T-helper 22 cell (primary cell): ENCODE measurements at places on chromosomes 7 and 10.

- no peak for DNase-seq
Observed at GRCh38 chr10:113991091-113991860, 52.4 kb upstream of the ADRB1 start.

DNA sequence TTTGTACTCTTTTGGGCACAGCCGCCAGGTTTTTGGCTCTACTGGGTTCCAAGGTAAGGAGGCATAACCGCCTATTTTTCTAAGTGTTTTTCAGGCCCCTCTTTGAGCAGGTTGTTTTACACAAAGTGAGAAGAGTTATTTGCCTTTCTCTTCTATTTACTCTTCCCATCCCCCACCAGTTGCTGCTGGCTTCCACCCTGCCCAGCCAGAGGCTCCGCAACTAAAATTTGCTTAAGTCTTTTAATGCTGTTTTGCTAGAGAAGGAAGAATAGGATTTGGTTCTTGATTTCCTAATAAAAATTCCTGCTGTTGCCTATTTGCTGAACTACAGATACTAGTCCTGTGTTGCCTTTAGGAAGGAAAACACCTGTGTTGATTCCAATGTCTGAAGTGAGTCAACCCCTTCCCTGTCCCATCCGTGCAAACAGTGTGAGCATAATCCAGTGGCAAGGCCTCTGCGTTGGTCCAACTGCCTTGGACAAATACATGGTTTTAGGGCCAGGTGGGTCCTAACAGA, 1.9 kb downstream of the PLA2G12B start:
- no peak for DNase-seq

- no peak for DNase-seq
Observed at GRCh38 chr7:18534481-18534880, 38.9 kb downstream of the HDAC9 start.

DNA sequence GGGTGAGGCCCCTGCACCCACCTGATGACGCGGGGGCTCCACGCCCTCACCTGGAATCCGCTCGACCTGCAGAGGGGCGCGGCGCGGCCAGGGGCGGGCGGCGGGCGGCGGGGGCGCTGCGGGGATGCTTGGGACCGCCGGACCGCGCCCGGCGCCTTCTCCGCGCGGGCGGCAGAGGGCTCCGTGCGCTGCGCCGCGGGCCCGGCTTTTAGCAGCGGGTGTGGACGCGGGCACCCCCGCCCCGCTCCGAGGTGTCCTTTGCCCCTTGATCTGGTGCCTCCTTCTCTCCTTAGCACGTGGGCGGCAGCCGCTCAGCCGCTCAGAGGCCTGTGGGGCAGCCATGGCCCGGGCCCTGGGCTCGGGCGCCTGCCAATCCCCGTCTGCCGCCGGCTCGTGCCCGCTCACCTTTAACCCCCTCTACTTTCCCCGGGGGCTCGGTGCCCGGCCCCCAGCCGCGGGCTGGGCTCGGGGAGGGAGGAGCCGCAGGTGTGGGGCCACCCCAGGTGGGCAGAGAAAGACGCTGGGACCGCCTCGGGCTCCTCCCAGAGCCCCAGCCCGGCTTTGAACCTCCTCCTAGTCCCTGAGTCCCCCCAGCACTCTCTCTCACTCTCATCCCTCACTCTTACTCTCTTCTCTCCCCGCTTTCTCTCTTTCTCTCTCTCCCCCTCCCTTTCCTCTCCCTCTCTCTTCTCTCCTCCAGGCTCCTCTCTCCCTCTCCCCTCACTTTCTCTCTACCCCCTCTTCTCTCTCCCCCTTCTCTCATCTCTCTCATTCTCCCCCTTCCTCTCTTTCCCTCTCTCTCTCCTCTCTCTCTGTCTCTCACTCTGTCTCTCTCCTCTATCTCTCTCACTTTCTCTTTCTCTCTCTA, 19.7 kb upstream of the VPS37D start:
- DNase-seq: no peak

- no peak for DNase-seq
Observed at GRCh38 chr10:18949391-18949790, 99.2 kb upstream of the MALRD1 start.

DNA sequence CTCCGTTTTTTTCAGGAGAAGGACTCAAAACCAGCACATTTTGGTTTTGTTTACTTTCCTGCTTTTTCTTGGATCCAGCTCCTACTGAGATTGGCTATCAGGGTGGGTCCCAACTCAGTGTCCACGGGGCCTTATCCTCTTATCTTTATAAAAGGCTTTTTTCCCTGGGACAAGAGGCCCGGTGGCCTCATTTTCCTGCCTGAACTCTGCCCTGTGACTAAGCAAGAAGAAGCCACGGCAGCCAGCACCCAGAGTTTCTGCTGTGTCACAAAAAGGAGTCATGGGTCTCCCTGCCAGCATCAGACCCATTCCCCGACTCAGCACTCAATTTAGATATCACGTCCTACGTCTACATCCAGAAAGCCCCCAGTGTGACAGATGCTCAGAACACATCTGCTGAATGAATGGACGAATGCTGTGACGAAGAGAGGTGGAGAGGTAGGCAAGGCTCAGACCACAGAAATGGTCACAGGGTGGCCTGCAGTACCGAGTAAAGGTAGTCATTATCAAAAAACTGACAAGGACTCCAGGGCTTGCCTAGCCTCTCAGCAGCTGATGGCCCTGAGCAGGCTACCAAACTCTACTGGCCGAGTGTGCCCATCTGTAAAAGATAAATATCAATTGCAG, 16.7 kb downstream of the DLG5 start:
- DNase-seq: no peak

DNA sequence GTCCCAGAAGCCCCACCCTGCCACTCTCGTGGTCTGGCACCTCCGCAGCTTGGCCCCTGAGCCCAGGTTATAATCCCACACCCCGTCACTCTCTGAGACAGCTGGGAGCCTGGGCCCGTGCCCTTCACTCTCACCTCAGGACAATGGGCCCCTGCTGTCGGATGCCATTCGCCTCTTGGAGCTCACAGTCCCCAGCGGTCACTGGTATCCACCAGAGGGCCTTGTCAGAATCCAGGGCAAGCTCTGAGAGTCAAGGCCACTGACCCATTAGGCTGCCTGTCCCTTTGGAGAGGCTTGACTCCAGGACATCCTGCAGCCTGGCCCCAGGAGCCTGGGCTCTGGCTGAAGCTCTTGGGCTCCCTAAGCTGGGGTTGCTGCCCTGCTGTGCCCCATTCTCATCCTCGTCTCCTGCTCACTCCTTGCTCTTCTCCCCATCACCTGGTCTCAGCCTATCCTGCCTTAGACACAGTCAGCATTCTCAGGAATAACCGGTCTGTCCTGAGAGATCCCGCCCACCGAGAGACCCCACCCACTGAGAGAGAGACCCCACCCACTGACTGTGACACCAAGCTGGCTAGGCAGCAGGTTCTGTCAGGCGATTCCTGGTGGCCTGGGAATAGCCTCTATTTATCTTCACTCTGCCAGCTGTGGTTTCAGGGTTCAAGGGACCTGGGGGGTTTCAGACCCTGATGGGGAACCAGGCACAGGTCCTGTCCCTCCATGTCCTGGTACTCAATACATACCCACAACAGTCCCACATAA, 27.7 kb downstream of the CPXM2 start:
- no peak for DNase-seq
